ENCODE measurements at places on chromosomes 3 and 15.

GRCh38 chr15:99486371-99487336 lies 79.1 kb upstream of the MEF2A start:
- DNase-seq = peak; percentile 1

- no peak for DNase-seq
These were observed 6.3 kb downstream of the EOMES start for GRCh38 chr3:27715863-27716262.

DNA sequence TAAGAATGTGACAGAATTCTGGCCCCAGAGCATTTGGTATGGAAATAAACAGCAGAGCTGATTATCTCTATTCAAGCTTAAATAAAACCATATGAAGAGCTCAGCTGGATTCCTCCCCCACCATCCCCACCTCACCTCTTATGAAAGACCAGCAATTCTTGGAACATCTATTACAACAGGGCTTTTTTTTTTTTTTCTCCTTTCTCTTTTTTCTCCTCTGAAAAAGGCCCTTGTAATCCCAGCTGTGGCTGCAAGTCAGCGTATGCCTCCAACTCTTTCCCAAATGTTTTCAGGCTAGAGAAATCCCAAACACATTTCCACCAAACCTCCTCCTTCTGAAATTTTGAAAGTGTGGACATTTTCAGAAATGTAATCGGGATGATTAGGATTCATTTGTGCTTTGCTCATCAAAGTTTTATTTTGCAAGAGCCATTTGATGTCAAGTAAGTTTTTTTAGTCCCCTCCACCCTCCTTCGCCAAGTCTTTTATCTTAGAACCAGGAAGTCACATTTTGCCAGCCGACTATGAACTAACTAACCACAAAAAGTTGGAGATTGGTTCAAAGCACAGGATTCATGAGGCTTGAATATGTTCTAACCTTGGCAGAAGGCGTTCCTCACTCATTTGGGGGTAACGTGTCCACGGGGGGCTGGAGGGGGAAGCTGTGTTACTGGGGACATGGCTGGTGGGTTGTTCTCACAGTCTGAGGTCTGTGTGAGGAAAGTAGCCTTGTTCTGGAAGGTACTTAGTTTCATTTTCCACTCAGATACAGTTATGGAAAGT lies 142.0 kb upstream of the PDZRN3 start:
- DNase-seq = no peak

DNA sequence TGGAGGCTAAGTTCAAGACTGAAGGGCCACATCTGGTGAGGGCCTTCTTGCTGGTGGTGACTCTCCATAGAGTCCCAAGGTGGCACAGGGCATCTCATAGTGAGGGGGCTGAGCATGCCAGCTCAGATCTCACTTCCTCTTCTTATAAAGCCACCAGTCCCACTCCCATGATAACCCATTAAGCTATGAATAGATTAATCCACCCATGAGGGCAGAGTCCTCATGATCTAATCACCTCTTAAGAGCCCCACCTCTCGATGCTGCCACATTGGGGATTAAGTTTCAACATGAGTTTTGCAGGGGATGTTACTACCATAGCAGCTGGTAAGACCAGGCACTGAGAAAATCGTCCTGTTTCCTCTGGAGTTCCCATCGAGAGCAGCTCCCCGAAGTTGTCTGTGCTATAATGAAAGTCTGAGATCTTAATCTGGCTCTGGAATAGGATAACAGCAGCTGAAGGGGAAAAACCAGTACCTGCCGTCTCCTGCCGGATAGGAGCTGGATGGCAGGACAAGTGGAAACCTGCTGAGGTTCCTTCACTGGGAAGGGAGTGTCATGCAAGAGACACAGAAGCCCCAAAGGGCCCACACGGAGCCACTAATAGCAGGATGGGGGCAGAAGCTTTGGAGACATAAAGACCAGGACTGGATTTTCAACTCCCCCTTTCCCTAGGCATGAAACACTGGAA lies 79.5 kb upstream of the EPHB3 start:
- DNase-seq = no peak

GRCh38 chr15:45849136-45849535 lies 214.3 kb downstream of the SQOR start:
- DNase-seq = peak; percentile 77

- no peak for DNase-seq
These were observed 2.4 kb downstream of the DLL4 start for GRCh38 chr15:40931300-40932142.

GRCh38 chr3:35936571-35936970 lies 297.2 kb downstream of the ARPP21 start:
- peak; percentile 15 for DNase-seq

DNA sequence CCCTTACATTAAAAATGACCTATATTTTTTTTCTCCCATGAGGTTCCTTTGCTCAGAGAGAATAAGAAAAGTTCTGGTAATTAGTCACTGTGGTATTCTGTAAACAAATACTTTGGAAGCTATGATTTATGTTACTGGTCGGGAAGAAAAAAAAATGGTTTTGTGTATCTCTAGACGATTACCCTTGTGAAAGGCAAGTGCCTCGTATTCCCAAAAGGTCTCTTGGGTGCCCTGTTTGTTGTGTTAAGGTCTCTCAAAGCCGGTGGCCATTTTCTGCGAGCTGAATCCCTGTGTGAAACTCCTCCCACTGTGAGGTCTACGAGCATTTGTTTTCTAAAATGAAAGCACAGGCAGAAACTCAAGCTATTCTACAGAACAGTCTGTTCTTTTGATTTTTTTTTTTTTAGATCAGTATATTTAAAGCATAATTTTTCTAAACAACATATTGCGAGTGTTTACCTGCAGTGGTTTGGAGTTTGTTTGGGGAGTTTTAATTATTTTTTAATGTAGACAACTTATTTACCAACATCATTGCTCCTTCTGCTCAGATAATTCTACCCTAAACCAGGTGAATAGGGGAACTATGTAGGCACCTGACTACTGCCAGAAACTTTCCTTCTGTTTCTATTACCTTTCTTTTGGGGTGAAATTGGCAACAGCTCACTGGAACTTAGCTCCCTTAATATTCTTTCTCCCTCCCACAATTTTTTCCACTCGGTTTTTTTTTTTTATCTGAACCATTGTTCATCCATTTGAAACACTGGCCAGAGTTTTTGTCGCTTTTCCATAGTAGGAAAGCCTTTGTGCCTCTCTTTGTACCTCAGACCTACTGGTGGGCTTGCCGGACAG lies 44.0 kb downstream of the ZBTB38 start:
- peak; percentile 58 for DNase-seq

- peak; percentile 39 for DNase-seq
These were observed 33.6 kb upstream of the MTMR10 start for GRCh38 chr15:31024979-31025378.

DNA sequence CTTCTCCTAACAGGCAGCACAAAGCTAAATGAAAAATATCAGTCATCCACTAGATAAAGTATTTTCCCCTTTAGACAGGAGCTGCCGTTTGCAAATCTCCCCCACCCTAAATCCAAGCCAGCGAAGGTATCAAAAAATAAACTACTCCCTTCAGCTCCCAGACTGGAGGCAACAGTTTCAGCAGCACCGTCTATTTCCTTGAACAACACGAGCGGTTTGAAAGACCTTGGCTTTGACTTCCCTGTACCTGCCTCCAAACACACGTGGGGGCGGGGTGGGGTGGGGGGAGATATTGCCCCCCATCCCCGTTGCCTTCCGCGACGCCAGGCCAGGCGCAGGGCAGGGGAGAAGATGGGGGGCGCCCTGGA lies 832 bp upstream of the CACNA1D start:
- no peak for DNase-seq

GRCh38 chr3:197375001-197375441 lies 76.6 kb upstream of the DLG1 start:
- no peak for DNase-seq

GRCh38 chr15:61835029-61835428 lies 225.2 kb downstream of the VPS13C start:
- DNase-seq = no peak

- DNase-seq = no peak
These were observed 865.7 kb downstream of the EPHA3 start for GRCh38 chr3:89973156-89973555.

DNA sequence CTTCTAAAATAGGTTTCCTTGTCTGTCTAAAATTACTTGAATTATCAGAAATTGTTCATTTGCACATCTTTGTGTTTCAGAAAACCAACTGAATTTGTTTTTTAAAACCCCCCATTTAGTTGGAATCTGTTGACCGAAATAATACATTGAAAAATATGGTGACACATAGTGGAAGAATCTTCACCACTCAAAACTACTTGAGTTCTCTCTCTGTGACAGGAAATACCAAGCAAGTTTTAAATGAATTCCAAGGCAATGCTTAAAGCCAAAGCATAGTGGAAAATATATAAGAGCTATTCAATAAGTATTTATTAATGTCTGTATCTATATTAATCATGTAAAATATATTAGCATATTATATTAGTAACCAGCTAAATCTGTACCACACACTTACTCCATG lies 224.9 kb upstream of the COL8A1 start:
- peak; percentile 45 for DNase-seq

DNA sequence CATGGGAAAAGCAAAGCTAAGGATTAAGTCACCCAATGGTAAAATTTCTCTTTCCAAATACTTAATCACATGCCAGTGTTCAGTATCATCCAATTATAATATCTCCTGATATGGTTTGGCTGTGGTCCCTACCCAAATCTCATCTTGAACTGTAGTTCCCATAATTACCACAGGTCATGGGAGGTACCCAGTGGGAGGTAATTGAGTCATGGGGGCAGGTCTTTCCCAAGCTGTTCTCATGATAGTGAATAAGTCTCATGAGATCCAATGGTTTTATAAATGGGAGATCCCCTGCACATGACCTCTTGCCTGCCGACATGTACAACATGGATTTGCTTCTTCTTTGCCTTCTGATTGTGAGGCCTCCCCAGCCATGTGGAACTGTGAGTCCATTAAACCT lies 26.1 kb upstream of the NMB start:
- DNase-seq = peak; percentile 31

GRCh38 chr3:192929146-192929545 lies 11.5 kb upstream of the MB21D2 start:
- no peak for DNase-seq

GRCh38 chr15:31733424-31733823 lies 296.9 kb upstream of the CHRNA7 start:
- no peak for DNase-seq

GRCh38 chr15:38665586-38666305 lies 101.1 kb upstream of the RASGRP1 start:
- no peak for DNase-seq

- DNase-seq = no peak
These were observed 251.5 kb upstream of the CBLB start for GRCh38 chr3:106120356-106120755.

DNA sequence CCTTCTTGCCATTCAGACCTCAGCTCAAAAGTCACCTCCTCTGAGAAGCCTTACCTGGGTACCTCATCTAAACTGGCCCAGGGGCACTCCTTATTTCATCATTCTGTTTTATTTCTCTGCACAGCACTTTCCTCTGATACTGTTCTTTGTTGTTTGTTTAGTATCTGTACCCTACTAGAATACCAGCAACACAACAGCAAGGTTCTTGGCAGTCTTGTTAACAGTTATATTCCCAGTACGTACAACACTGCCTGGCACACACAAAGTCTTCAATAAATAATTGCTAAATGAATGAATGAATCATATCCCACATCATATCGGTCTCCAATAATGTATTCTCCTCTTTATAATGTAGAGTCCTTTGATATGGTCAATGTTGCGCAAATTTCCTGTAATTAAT lies 188.1 kb downstream of the FOXP1 start:
- no peak for DNase-seq

- DNase-seq = no peak
These were observed 4.6 kb upstream of the SMCO1 start for GRCh38 chr3:196519718-196520082.

GRCh38 chr15:86973284-86973844 lies 893.7 kb downstream of the AGBL1 start:
- DNase-seq = no peak

DNA sequence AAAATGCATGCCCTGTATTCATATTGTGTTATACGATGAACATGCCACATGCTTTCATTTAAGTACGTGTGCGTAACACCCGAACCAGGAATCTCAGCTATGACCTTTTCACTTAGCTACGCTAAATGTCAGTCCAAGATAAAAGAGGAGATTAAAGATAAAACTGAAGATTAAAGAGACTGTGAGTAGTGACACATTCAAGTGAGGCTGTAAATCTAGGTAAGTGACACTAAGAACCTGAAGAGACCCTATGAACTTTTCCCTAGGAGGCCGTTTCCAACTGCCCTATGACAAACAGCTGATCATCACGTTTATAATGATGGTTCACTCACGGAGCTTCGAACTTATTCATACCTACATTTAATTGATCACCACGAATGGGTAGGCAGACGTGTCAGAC lies 32.2 kb downstream of the TFRC start:
- DNase-seq = no peak

- DNase-seq = no peak
These were observed 23.6 kb upstream of the RPL35A start for GRCh38 chr3:197926418-197926817.

All from kidney glomerular epithelial cell (primary cell).